ENCODE measurements at places on chromosomes 4 and X.

DNA sequence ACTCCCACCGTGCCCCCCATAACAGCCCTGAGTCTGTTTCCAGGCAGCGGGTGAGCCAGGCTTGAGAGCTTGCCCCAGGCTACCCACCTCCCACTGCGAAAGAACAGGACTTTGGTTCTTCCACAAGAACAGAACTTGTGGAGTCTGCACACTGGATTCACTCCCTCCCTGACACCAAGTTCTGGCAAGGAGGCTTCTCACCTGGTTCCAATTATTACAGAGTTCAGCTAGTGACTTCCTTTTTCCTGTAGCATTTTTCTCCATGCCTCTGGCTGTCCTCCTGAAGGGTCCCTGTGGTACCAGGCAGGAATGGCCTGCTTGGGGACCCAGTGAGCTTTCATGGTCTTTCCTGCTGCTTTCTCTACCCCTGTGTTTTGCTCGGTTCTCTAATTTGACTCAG is 208.6 kb upstream of the SFRP2 start:
- no peak for DNase-seq

DNA sequence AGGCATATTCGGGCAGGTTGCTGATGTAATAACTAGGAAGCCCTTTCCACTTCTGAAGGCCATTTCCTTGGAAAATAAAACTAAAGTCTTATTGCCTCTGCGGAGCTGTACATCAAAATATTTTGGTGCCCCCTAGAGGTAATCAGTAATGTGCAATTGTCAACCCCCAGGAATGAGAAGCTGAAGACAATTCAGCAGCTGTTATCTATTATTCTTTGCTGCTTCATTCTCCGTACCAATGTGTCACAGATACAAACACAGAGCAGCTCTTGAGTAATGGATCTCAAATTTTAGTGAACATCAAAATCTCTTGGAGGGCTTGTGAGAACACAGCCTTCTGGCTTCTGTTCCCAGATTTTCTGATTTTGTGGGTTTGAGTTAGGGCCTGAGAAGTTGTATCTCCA is 3.5 kb upstream of the SLIT2 start:
- DNase-seq: no peak

GRCh38 chr4:151322570-151322969 is 2.8 kb downstream of the SH3D19 start:
- no peak for DNase-seq

DNA sequence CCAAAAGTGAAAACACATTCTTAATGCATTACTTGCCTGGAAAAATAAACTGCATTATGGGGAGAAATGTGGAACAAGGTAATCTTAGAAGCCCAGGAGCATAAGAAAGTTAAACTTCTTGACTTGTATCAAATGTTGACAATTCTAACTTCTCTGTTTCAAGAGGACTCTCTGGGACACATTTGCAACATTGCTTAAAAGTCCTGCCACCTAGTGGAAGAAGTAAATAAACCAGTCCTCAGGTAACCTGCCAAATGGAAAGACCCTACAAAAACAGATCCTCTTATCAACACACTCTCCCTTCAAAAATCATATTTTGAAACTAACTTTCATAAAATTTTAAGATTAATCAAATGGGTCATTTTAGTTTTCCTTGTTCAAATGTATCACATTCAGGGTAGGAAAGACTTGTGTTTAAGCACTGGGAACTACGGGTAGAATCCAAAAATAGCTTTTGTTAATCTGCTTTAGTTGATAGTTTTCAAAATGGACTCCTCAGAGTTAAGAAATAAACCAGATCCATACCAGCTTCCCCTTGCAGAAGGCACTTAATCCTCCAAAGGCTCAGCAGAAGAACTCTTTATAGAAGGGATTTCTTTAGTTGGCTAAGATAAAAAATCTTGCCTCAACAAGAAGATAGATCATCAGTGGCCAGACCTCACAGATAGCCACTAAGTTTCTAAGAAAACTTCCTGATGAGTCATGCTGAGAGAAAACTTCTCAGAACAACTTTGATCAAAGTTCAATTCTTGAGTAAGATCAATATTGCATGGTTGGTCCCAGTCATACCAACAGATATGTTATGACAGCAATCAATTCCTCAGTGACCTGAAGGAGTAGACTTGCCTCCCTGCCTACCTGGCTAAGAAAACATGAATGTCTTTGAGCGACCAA is 141.7 kb downstream of the HHIP start:
- DNase-seq: no peak

- DNase-seq: no peak
These were observed 155.8 kb upstream of the CT83 start for GRCh38 chrX:116618546-116618945.

- DNase-seq: no peak
These were observed 307.1 kb downstream of the TEX13A start for GRCh38 chrX:104913348-104913747.

DNA sequence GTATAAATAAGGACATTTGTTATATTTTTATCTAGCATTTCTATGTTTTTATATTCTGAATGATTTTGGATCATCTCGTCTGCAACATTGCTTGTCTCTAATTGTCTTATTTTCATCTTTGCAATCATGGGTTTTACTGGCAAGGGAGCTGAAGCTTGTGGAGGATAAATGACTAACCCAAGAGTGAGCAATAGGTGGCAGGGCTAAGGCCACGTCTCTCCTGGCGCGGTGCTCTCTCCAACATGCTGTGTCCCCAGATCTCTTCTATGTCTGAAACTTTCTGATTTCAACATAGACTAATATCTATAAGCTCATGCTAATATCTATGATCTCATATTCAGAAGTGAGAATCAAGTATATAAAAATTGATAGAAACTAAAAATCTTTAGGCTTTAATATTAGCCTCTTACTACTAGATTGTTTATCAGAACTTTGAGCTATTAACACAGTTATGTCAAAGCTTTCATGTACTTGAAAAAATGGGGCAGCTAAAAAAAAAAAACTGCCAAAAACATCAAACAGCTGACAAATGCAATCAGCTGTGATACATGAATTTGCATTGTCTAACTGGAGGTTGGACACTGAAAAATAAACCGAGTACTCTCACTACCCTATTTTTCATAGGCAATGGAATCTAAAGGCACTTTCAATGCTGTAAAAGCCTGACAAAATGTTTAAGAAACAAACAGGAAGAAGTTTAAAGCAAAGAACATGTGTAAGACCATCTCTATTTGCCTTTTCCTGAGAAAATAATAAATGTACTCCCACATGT is 169.2 kb downstream of the TMA16 start:
- DNase-seq: no peak

DNA sequence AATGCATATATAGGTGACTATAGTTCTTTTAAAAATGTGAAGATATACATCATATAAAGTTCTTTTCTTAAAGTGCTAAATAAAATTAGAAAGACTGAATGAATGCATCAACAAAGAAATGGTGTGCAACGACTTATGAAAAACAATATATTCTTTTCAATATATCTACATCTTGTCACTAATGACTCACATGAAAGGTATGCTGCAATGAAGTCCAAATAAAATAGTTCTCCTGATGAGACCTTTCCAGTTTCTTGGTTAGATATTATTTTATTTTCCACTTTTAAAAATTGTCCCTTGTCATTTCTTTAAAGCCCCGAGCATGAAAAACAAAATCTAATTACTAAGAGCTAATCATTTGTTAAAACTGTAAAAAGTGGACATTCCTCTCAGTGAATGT is 462.1 kb downstream of the PCDH11X start:
- no peak for DNase-seq

All from activated naive CD8-positive, alpha-beta T cell treated with anti-CD3 and anti-CD28 coated beads for 36 hours (primary cell).